ENCODE measurements at places on chromosomes 7 and 10.

GRCh38 chr7:154789404-154789803, 213.5 kb downstream of the PAXIP1 start:
- DNase-seq = no peak

DNA sequence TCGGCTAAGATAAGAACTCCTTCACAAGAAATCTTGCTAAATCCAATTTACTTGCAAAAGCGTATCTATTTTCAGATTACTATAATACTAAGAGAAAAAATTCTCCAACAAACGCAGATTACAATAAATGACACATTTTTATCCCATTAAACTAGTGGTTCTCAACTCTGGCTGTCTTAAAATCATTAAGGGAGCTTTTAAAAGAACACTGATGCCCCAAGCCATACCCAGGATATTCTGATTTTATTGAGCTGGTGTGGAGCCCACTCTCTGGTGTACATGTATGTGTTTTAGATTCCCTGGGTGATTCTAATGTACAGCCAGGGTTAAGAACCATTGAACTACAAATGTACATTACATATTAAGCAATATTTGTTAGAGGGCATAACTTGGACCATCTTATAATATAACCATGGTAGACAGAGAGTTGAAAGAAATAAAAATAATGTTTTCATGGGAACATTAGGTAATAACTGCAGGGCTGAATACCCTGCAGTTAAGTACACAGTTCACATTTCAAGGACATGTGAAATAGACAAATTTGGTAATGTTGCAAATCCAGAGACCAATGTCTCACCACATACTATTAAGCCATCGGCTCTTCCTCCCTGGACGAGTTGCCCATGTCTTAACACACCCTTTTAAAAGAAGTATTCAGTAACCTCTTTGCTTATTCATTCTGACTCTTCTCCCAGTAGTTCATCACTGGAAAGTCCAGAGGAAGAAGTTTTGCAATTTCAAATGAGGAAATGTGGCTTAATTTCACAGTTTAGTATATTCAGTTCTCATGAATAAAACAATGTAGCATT, 6.2 kb downstream of the GSAP start:
- peak; percentile 89 for DNase-seq

DNA sequence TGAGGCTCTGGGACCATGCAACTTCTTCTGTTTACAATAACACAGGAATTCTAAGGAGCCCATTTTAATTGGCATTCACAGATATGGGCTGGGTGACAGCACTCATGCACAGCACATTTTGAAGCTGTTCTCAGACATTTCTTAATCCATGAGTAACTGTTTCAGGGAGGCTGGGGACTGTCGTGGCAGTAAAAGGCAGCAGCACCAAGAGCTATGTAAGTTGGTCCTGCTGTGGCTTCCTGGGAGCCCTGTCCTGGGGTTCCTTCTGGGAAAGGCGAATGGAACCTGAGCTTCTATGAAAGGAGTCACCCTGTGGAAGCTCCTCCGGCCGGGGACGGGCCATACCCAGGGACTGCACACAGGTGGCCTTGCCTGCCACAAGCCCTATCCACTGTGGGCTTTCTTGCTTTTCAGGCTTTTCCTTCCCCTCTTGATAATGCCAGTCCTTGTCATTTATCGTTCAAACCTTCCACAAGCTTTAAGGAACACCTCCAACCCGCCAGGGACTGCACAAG, 40.5 kb downstream of the COBL start:
- DNase-seq = no peak

DNA sequence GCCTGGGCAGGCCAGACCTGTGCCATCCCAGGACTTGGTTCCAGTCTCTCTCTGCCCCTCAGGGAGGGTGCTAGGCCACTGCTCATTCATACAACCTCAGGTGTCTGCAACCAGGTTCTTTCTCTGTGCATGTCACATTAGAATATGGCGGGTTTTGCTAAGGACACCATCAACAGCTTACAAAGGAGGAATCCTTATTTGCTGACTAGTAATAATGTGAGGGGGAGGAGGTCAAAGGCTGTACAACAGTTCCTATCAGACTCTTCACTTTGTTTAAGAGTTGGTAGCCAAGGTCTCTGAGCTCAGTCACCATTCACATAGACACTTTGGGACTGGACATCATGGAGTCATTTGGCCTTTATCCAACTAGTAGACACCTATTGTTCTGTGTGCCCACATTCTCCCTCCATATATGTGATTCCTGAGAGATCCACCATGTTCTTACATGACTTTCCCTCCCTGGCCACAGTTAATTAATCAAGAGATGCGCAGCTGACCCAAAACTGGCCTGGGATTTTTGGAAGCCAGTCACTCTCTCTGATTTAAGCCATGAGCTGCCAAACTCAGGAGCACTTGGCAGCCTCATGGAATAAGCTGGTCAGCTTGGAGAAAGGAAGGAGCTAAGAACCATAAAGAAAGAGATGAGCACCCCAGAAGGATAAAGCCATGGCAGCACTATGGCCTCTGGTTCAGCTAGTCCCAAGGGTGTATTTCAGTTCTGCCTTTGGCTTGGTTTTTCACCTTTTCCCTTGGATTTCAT, 51.2 kb downstream of the DPCD start:
- no peak for DNase-seq

DNA sequence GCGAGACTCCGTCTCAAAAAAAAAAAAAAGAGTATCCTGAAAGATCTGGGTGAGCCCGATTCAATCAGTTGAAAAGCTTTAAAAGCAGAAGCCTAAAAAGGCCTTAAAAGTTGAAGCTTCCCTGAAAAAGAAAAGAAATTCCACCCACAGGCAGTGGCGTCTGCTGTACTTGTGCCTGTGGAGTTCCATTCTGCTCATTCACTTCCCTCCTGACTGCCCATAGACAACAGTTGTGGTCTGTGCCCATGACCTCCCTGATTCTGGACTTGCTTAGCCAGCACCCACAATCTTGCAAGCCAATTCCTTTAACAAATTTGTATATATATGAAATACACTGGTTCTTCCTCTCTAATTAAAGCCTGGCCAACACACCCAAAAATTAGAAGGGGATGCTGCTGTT, 141.7 kb downstream of the DLG5 start:
- DNase-seq = peak; percentile 64

DNA sequence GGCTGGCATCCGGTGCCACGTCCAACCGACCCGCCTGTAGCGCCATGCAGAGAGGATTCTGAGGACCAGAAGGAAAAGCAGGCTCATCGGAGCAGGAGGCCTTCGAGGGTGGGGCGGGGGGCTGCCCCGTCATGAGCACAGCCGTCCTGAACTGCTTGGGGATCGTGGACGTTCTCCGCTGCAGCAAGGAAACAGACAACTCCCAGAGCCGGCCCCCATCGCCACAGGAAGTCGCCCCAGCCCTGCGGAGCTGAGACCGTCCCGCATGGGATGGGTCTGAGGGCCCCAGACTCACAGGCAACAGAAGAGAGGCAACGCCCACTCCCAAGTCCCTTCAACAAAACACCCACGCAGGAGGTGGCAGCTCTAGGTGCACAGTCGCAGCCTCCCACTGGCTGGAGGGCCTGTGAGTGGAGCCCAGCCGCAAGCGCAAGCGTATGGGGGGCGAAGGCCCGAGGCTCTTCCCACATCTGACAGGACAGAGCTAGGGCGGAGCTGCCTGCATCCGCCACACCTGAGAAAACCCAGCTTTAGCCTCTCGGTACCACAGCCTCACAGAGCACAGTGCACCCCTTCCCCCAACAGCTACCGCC, 64.7 kb upstream of the TNRC18 start:
- no peak for DNase-seq

DNA sequence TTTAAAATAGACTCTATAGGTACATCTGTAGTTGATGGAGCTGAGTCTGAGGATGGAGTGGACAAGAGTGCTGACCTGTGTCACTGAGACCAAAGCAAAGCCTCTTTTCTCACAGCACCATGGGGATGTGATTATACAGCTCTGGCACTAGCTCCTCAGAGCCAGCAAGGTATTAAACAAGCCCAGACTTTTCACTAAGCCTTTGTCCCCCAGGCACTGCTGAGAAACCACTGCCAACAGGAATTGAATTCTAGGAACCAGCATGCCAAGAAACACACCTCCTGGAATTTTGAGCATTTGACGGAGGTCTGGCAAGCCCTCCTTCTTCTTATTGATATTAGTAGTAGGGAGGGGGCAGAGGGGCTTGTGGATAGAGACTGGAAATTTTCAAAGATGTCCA, 147.0 kb downstream of the C1GALT1 start:
- no peak for DNase-seq

GRCh38 chr10:12109286-12109685, 20.2 kb upstream of the SEC61A2 start:
- DNase-seq = no peak

GRCh38 chr7:25636871-25637283, 408.6 kb upstream of the NPVF start:
- DNase-seq = peak; percentile 11

- no peak for DNase-seq
Measured at GRCh38 chr7:114392686-114393085, 21.9 kb upstream of the FOXP2 start.

DNA sequence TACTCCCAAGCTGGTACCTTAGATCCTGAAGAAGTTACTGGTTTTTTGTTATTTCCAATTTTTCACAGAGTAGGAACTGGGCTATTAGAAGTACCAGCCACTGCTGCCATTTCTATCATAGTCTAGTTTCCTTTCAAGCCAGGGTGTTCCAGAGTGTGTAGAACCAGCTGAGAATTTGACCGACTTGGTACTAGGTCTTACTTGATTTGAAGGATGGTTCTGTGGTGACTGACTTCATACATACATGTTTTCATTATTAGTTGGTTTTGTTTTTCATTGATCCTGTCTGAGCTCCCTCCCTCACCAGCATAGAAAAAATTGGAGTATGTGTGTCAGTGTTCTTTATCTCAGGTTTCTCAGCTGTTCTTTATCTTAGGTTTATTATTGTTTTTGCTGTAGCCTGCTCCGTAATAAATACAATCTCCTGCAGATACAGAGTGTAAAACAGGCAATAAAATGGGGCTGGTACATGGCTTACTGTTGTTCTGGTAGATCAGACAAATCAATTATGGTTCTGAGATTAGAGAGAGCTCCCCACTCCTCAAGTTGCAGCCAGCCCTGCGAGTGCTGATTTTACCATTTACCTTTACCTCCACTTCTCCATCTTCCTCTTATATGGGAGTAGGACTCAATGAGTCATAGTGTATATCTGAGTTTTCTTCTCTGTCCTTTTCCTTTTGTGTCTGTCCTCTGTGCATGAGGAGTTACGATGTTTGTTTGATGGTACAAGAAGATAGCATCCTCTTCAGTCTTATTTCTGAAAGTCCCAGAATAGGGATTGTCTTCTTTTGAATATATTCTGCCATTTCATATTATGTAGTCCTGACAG, 122.6 kb downstream of the LRRC4 start:
- no peak for DNase-seq

DNA sequence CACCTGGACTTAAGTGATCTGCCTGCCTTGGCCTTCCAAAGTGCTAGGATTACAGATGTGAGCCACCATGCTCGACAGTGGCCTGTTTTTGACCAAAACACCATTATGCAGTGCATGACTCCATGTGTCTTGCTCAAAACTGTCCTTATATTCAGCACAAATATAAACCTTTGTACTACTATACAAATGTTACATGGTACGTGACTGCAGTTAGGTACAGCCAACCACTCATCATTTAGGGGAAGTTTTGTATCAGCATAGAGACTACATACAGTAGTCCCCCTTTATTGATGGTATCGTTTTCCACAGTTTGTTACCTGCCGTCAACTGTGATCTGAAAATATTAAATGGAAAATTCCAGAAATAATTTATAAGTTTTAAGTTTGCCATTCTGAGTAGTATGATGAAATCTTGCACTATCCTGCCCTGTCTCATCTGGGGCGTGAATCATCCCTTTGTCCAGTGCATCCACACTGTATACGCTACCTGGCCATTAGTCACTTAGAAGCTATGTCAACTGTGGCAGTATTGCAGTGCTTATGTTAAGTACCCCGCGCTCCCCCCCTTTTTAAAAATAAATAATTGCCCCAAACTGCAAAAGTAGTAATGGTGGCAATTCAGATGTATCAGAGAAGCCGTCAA, 23.3 kb upstream of the ZNF282 start:
- peak; percentile 13 for DNase-seq

GRCh38 chr10:35413985-35414861, 77.9 kb downstream of the CCNY start:
- no peak for DNase-seq

DNA sequence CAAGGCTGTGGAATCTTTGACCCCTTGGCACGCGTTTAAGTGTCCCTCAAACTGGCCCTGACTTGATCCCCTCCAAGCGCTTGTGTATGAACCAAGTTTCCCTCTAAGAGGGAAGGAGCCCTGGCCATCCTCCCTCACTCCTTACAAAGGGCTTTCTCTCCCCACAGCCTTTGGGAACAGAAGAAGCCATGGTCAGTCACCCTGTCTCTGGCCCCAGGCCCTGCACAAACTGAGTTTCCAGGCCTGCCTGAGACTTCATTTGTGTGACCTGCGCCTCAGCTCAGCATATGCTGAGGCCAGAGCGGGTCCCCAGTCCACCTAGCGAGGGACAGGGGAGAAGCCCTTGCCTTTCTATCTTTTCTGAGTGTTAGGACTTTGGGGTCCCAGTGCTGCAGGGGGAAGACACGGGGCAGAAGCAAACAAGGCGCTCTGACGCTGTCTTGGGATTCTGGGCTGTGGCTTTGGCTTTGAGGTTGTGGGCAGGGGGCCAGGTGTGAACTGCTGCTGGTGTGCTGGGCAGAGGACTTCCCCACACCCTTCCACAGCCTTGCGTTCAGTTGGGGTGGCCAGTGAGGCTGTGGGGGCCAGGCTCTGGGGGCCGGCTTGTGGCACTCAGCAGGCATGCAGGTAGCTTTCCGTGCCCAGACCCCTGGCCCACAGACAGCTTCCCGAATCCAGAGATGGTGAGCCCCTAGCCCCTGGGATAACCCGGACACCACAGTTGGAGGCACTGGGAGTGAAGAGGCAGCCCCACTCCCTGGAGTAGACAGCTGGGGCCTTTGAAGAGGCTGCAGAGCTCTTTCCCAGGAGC, 1.5 kb downstream of the RET start:
- DNase-seq = no peak

GRCh38 chr10:122222638-122223037, 48.5 kb upstream of the BTBD16 start:
- DNase-seq = no peak

GRCh38 chr10:128860574-128860973, 606.5 kb upstream of the MGMT start:
- no peak for DNase-seq

DNA sequence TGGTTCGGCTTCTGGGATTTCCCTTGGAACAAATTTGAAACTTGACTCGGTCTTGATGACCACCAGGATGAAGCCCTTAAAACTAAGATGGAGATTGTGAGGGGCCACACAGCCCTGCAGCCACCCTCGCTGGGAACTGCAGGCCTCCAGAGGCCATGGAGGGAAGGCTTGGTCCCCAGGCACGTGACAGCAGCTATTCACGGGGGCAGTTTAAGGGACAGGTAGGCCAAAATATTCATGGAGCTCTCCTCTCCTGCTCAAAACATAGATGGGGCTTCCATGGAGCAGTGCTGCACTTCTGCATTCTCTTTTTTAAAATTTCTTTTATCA, 137.0 kb downstream of the ADCY1 start:
- DNase-seq = no peak

- peak; percentile 46 for DNase-seq
Measured at GRCh38 chr7:33771422-33771821, 133.9 kb upstream of the BMPER start.

- no peak for DNase-seq
Measured at GRCh38 chr10:31395695-31396094, 76.7 kb downstream of the ZEB1 start.

All from fibroblast of pulmonary artery (primary cell).